Stimulated activated CD4-positive, alpha-beta T cell treated with anti-CD3 and anti-CD28 coated beads, Interleukin-1b, Interleukin-23, amount 100 ng/mL, for 24 hours (primary cell): ENCODE measurements at places on chromosomes 6 and 20.
A peak's percentile ranks its signal among the peaks of the same experiment; 100 is the strongest.

DNA sequence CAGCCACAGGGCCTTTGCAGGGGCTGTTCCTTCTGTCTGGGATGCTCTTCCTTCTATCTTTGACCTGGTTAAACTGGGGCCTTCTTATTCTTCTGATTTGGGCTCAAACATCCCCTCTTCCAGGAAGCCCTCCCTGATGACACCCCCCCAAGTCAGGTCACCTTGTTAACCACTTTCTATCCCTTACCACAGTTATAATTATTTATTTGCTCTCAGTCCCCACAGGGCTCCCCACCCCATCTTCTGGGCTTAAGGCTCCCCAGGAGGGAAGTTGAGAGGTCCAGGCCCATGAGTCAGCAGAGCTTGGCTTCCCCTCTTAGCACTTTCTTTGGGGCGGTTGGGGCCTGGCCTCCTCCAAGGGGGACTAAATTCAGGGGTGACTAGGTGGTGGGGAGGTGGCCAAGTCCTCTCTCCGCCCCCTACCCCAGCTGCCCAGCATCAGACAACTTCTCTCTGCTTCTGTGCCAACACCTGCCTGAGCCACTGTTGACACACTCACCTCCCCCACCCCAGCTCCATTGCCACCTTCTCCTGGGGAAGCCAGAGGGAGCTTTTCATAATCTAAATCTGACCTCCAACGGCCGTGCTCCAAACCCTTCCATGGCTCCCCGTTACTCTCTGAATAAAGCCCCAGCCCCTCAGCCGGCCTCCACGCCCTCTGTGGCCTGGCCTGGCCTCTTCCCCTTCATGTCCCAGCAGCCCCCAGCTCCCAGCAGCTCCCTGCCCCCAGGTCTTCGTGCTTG lies 70.0 kb downstream of the CEBPB start:
- no peak for DNase-seq

GRCh38 chr6:81938991-81939732 lies 186.7 kb upstream of the TENT5A start:
- DNase-seq = no peak

- DNase-seq = peak; percentile 47
Measured at GRCh38 chr20:25865715-25866656, 169.3 kb upstream of the ZNF337 start.

DNA sequence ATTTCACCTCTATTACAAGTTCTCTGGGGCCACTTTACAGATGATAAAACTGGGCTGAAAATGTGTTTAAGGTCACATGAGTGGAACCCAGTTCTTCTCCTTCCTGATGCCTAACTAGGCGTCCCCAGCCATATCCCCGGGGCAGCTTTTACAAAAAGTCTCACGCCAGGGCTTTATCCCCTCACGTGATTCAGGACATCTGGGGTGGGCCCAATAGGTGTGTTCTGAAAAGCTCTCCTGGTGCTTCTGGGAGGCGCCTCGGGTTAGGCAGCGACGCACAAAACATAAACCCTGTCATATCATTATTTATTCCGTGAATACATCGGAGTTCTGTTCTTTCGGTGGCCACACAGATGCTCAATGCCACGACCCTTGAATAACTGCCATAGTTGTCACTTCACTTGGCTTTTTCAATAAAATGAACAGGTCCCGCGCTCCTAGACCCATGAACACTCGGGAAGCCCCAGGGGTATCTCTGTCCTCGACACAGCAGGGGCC lies 32.1 kb downstream of the SF3B5 start:
- no peak for DNase-seq

GRCh38 chr6:9136141-9136822 lies 700.9 kb upstream of the SLC35B3 start:
- no peak for DNase-seq

GRCh38 chr20:8807480-8808201 lies 261.2 kb upstream of the PLCB4 start:
- no peak for DNase-seq

DNA sequence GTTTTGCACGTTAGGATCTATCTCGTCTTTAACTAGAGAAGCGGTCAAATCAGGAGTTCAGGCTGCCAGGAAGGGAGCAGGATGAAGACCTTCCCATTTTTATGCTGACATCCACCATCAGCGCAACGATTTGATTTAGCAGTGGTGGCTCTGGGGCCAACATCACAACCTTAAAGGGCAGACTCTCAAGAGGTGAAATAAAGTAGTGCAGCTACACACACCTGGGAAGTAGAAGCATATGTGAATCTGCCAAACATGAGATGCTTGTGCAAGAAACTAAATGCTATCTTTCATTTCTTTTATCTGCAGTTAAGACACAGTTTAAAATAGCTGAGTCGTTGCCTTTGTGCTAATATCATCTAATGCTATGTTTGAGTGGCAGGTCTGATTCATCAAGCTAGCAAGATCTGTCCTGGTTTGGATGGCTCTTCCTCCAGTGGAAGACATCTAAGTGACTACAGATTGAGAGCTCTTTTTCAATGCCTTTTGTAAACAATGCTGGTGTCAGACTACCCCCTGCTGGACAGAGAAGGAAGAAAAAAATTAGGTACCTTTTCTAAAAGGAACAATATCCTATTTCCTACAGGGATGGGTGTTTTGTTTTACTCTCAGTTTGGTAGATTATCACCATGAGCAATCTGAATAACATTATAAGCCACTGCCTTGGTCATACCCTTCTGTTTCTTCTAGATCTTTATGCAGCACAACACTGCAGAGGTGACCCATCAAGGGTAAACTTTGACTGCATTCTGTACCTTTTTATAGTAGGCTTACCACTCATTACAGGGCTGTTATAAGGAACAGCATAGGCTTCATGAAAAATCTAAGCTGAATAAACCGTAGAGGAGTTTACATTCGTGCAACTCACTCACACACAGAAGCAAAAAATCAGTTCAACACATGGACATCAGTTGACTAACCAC lies 171.6 kb upstream of the FBXL4 start:
- no peak for DNase-seq

- DNase-seq = no peak
Measured at GRCh38 chr20:15716256-15716655, 857.0 kb downstream of the KIF16B start.

- DNase-seq = no peak
Measured at GRCh38 chr6:142885182-142885867, 59.7 kb downstream of the HIVEP2 start.

DNA sequence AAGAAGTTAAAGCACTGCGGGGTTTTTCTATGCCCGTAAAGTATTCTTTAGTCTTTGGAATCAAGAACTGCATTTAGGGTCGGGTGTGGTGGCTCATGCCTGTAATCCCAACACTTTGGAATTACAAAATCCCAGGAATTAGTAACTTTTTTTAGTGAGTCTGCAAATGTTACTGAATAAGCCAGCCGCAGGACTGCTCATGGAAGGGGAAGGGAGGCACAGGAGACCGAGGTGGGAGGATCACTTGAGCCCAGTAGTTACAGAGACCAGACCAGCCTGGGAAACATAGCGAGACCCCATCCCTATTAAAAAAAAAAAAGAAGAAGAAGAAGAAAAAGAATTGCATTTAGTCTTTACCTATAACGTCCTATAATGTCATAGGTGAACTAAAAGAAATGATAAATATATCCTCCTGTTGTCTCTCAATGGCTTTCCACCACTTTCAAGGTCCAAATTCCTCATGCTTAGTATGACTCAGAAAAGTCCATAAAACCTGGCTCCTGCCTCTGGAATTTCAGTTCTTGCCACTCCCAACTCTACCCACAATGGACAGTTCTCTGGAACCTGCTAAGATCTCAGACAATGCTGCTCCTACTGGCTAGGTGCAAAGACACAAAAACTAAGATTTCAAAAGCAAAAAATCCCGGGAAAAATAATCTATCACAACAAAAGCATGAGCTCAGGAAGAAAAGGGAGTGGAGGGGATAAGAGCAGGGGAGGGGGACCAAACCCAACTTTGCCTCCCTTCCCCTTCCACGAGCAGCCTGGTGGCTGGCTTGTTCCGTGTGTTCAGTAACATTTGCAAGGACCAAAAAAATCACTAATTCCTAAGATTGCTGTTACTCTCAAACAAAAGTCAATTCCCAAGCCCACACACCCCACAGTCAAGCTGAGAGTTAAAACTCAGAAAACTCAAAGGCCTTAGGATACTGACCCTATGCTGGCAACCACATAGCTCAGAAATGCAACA lies 39.0 kb downstream of the B4GALT5 start:
- DNase-seq = no peak

GRCh38 chr6:2556761-2557160 lies 194.0 kb downstream of the MYLK4 start:
- DNase-seq = no peak

DNA sequence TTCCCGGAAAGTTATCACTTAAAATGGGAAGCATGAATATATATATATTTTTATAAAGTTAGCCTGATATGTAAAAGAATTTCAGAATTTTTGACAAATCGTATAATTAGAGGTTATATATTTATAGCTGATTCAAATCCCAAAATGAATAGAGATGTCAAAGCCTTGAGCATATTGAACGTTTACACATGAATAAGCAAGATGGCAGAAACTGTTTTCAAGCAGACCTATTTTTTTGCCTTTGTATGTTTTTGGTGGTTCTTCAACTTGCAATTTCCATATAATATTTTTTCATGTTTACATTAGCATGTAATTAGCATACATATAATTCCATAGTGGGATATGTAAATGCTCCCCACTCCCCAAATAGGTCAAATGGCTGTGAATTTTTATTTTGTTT lies 189.9 kb downstream of the PRL start:
- no peak for DNase-seq

GRCh38 chr20:24696396-24696795 lies 227.0 kb downstream of the SYNDIG1 start:
- no peak for DNase-seq

GRCh38 chr6:39074486-39074885 lies 25.9 kb downstream of the GLP1R start:
- DNase-seq = no peak

DNA sequence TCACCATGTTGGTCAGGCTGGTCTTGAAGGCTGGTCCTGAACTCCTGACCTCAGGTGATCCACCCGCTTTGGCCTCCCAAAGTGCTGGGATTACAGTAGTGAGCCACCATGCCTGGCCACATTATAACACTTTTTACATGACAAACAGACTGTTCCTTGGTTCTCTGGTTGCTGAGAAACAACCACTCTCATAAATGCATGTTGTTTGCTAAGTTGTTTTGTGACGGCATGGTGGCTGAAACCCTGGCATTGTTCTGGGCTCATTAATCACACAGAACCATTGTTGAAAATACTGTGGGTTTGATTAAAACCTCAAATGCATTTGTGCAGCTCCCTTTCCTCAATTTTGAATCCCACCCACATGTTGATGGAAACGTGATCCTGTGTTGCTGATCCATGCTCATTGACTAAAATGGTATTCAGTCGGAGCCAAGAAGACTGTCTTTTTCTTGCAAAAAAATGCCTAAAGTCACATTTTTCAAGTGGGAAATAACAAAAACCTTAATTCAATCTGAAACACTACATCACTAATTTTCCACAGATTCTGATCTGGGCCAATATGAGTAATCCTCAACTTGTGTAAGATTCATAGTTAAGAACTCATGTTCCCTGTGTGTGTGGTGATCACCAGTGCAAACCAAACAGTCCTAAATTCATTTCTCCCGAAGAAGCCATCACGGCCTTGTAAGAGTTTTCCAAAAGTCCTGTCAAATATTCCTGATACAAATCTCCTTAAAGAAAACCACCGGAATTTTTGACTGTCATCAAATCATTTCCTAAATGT lies 132.8 kb downstream of the FNDC1 start:
- no peak for DNase-seq

GRCh38 chr6:36246506-36247268 lies 23.2 kb upstream of the PNPLA1 start:
- no peak for DNase-seq

GRCh38 chr6:38118791-38119365 lies 299.4 kb downstream of the ZFAND3 start:
- no peak for DNase-seq

- DNase-seq = no peak
Measured at GRCh38 chr6:100488244-100488643, 23.5 kb upstream of the SIM1 start.

DNA sequence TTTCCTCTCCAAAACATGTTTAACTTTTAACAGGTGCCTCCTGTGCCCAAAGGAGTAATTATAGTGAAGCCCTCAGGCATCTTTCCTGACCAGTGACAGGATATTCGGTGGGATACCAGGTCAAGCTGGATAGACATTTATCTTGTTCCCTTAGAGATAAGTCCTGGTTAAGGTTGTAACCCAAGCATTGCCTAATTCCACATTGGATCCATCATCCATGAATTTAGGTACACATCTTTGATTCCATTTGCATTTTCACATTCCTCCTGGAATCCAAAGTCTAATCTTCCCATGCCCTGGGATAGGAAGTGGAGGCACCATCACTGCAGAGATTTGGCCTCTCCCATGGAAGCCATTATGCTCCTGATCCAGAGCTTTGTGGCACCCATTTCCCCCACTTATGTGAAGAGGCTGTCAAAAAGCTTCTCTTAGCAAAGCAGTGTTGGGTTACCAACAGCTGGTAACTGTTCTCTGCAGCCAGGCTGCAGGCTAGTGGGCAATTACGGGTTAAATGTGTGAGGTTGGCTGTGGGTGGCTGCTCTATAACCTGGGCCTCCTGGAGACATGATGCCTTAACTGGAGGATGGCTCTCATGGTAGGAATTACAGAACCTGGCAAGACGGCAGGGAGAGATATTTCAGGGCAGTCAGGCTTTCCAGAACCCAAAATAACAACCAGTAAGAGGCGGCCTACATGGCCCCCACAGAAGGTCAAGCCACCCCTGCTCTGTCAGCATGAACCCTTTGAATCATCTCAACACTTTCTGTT lies 96.9 kb upstream of the VGLL2 start:
- no peak for DNase-seq

DNA sequence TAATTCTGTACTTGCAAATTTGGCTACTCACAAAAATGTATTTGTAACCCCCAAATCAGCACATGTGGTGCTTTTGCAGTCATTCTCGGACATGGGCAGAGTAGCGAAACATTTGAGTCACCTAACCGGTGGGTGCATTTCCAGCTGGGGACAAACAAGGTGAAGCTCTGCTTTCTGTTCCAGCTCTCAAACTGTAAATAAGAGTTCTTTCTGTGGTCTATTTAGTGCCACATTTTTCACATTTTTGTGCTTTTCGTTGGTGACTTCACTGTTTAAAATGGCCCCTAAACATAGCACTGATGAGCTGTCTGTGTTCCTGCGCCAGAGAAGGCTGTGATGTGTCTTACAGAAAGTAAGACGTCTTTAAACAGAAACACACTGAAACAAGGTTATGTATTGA lies 244.5 kb downstream of the CDC5L start:
- DNase-seq = no peak

GRCh38 chr20:59122566-59122919 lies 41.1 kb upstream of the ZNF831 start:
- no peak for DNase-seq

DNA sequence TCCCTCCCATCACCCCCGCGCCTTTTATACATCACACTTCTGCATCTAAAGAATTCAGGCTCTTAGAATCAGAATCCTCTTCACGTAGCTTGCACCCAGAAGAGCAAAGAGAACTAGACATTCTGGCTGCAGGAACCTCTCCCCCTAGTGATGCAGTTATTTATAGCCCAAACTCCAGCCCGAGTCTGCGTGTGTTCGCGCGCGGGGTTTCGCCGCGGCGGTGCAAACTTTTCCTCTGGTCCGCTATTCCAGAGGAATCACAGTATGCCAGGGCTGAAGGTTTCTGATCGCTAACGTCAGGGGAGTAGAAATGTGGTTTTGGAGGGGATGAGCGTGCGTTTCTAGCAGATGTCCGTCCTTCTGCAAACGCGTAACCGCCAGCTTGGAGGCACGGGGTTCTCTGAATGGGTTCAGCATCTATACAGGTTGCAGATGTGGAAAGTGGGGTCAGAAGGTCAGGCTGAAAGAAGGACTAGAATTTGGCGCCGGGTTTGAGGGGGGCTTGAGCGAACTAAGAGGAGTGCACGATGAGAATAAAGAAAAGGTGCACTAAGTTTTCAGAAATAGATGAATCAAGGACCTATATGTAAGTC lies 1.8 kb downstream of the EPHA7 start:
- no peak for DNase-seq
